ENCODE measurements at places on chromosomes 4 and X.

GRCh38 chr4:158176776-158177175 lies 4.0 kb upstream of the GASK1B start:
- no peak for DNase-seq

DNA sequence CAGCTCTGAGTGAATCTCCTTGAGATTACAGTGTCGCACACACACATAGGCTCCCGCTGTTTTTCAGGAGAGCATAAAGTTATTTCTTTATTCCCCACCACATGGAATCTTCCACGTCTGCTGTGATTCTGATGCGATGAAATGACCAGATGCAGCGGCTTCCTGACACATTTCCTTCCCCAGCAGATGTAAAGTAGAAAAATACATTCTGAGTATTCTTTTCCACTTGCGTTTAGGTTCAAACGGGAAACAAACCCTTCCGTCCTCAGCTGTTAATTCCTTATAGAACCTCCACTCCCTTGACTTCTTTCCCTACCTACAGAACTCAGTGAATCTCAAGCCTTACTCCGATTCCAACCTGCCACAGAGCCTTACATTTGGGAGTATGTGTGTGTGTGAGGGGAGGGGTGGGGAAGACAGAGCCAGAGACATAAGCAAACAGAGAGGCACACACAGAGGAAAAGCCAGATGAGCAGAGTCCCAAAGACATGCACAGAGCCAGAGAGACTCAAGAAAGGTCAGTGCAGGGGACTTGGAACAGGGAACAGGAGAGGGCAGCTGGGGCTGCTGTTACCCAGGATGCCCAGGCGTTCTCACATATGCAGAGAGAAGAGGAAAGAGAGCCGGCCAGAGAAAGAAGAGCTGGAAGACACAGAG lies 47.3 kb downstream of the SETD7 start:
- DNase-seq, result no peak

DNA sequence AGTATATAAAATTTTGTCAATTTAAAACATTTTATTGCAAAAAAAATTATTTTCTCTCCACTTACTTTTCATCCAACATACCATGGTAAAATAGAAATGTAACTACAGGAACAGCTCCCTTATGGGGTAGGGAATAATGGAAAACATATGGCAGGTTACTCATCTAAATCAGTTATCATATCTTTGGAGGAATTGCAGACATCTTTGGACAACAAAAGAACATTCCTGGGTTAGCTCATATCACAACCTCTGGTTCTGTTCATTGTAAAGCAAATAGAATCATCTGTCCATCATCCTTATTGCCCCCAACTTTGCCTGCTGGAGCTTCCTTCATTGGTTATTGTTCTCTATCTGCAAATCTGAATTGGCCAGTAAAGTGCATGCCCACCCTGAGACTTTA lies 387.5 kb upstream of the GRID2 start:
- no peak for DNase-seq

DNA sequence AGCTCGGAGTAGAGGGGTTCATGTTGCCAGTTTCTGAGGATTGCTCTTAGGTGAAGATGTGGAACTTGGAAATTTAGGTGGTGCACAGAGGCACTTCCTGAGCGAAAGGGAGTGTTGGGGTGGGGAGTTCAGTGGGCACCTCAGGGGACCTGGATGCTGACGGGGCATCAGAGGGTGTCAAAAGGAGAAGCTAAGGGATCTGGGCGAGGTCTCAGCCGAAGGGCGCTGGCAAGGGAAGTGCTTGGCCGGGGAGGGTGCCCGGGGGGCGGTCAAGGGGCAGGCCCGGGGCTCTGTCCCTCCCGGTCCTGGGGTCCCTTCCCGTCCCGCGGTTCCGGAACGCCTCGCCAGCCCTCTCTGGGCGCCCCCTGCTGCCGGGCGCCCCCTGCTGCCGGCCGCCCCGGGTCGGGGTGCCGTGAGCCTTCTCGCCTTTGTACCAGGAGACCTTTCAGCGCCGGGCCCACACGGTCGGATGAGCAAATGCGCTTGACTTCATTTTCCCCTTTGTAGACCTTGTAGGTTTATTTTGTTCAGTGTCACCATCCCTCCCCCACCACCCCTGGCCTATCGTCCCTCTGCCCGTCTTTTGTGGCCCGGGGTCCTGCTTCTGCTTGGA lies 3.0 kb upstream of the PHOX2B start:
- no peak for DNase-seq

GRCh38 chrX:45743081-45743533 lies 542.4 kb upstream of the DIPK2B start:
- no peak for DNase-seq

DNA sequence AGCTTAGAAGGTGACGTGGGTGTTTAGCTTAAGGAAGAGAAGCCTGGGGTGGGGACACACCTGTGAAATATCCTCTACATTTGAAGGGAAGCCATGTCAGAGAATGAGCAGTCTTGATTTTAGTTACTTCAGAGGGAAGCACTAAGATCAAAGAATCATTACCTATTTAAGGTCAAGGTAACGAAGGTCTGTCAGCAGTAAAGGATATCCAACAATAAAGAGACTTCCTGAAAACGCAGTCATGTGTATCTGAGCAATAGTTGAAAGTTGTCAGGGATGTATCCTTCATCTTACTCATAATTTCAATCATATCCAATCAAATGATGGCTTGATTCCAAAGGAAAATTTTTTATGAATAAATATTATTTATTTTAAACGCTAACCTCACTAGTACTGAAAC lies 33.5 kb downstream of the IGFBP7 start:
- no peak for DNase-seq

GRCh38 chr4:124803026-124803425 lies 90.5 kb upstream of the ANKRD50 start:
- no peak for DNase-seq

DNA sequence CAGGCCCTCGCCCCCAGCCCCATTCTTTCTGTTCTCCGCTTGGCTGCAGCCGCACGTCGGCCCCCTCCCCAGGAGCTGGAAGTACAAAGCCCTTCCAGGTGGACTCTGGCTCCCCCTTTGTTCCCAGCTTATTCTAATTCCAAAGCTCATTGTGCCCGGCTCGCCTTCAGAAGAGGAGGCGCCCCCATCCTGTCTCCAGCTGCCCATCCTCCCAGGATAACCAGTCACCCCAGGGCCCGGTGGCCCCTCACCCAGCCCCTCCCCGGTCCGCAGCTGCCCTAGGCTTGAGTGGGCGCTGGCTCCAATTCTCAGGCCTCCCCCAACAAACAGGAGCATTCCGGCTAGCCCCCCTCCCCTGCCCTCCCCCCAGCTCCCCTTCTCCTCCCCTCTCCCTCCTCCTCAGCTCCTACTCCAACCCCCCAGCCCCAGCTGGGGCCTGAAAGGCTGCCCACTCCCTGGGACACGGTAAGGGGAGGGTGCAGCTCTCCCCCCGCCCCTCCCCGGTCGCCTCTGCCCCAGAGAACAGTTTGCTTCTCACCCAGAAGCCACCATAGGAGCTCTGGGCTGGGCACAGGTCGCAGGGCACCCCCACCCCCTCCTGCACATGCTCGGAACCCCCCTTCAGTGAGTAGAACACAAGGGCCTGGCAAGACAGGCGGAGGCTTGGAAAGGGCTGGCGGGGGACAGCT lies 3.1 kb upstream of the SLC6A8 start:
- no peak for DNase-seq

DNA sequence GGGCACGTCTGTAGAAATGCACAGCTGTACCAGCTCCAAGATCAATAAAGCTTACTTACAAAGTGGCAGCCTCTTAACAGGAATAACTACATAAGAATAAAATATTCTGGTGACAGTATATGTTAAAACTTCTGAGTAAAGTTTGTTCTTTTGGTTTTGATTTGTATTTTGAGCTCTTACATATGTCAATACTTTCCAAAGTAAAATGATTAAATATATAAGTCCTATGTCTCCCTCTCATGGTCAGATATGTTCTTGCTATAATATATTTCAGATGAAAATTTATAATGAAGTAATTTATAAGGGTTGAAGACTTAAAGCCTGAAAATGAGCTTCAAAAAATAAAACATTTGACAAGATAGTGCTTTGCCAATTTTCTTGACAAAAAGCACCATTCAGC lies 254.4 kb downstream of the NPFFR2 start:
- DNase-seq, result no peak

DNA sequence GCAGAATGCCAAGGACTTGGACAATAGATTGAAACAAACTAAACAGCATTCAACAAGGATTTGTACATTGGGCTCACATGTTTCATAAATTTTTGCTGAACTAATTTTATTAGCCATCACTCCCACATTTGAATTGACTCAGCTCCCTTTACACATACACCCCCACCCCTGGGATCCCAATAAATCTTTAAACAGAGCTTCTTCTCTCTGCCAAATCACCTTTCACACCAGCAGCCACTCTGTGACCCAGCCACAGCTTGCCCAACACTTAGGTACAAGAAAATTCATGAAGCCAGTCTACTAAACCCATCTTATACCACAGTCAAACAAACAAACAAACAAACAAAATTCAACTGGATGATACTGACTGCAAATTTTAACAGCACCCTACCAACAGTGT lies 21.6 kb downstream of the PHKA2 start:
- DNase-seq, result no peak

GRCh38 chr4:76666944-76667532 lies 230.9 kb downstream of the SOWAHB start:
- no peak for DNase-seq

DNA sequence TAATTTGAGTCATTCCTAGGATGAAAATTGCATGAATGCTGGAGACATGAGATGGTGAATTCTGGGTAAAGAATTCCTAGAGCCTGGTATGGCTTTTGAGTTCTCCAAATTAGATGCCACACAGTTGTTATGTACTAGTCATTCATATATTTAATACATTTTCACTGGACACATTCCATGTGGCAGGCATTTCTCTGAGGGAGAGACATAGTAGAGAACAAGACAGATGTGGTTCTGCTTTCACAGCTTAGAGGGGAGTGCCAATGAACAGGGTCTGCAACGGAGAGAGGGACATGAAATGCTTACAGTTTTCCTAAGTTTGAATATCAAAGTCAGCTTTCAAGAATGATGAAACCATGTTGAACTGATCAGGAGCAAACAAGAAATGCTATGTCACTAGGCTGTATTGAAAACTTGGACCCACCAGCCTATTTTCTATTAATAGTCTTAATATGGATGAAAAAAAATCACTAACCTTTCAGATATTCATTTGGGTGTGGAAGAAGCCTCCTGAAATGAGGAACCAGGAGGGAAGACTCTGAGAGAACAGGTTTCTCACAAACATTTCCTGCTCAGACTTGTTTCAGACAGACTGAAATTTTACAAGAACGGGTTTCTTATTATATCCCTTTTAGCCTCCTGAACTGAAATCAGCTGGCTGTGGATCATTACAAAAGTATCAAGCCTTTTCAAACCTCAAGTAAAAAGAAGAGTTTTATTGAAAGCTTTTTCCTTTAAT lies 276.0 kb upstream of the TET2 start:
- DNase-seq, result no peak

GRCh38 chr4:94411296-94411695 lies 40.4 kb upstream of the PDLIM5 start:
- no peak for DNase-seq

DNA sequence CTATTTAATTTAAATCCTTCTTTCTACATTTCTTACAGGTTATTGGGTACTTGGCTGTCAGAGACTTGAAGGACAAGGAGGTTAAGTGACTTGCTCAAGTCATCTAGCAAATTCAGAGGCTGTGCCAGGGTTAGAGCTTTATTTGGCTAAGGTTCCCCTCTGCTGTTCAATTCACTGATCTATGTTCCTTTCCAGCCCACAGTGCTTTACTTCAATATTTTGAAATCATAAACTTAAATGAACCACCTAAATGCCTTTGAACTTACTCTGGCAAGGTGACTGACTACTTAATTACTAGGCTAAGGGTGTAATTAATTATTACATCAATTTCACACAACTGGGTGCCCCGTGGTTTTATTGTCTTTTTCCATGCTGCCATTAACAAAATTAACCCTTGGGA lies 288.7 kb downstream of the CAMK2D start:
- DNase-seq, result no peak

DNA sequence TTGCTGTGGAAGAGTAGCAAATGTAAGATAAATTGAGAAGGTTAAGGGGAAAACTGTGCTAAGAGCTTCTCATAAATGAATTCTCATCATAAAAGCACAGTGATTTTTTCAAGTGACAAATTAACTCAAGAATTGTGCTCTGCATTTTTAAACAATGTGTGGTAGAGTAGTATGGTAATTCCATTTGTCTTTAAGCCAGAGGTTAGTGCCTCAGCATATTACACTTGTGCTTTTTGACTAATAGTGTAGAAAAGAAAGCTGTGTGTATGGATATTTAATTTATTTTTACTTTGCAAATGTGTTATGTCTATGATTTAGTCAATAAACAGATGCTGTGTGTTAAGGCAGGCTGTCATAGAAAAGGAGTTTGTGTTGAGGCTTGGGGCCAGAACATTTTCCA lies 61.0 kb downstream of the FHIP1A start:
- no peak for DNase-seq

- DNase-seq, result no peak
Measured at GRCh38 chr4:8319731-8320385, 50.3 kb downstream of the HTRA3 start.

GRCh38 chrX:37753384-37753783 lies 26.5 kb upstream of the CYBB start:
- no peak for DNase-seq

DNA sequence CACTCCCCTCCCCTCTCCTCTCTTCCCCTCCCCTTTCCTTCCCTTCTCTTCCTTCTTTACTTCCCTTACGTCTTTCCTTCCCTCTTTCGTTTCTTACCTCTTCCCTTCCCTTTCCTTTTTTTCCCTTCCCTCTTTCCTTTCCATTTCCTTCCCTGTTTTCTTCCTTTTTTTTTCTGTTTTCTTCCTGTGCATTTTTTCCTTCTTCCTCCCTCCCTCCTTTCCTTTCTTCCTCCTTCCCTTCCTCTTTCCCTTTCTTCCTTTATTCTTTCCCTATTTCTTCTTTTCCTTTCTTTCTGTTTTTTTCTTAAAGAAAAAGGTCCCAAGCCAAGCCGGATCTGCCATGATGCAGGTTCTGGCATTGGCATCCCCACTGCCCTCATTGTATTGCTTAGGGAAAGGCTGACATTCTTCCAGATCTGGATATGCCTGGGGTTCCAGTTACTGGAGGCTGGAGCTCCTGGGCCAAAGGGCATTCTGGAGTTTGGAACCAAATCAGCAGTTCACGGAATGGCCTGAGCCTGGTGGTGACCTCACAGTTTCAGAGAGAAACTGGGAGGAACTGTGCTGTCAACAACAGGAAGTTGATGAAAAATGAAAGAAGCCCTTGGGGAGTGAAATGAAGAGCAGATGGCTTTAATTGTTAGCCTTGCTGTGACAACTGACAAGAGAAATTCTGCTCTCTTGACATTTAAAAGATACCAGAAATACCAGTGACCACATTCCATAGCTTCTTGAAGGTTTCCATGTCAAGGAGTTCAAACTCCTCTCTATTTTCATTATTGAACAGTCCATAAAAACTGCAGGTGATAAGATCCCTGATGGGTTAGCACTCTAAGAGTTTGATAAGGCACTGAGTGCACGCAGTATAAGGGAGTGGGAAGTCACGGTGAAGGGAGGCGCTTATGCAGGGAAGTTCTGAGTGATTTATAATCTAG lies 622.1 kb downstream of the SPRY1 start:
- DNase-seq, result no peak

DNA sequence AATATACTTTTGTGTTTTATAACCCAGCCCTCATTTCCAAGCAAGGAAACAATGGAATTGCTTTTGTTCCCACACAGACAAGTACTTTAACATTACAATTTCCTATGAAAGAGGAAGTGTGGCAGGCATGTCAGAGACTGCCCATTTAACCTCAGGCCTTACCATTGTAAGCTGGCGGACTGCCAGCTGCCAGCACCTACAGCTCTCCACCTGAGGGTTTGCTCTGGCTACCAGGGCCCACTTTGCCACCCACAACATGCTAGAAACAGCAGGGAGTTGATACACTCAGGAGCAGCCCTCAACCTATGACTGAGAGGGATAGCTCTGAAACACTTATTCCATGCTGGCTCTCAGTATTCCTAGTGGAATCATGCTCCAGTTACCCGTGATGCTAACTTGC lies 152.3 kb upstream of the PRDX4 start:
- no peak for DNase-seq
